IMR-90 (cell line): ENCODE measurements at places on chromosomes 13 and 19. TPM values are rescaled to one million over a fixed set of nuclear protein-coding genes. Genes with fewer than 3 reads are reported as not detected.

The FOXA3 gene
- not detected in 2 replicates for total RNA-seq

- no peaks in the 10 kb centered on the region for H3K27me3 ChIP-seq
- H3K4me3 ChIP-seq = no peak overlapping the region
- peaks cover 9% of the 10 kb centered on the region for H3K4me1 ChIP-seq
- DNase-seq = no peak
- H3K36me3 ChIP-seq = peaks cover 12% of the 10 kb centered on the region
- H3K27ac ChIP-seq = no peak overlapping the region
Observed at GRCh38 chr19:513368-514165, 6.3 kb downstream of the TPGS1 start.

The LRRC25 gene
- total RNA-seq = not detected in 2 replicates

DNA sequence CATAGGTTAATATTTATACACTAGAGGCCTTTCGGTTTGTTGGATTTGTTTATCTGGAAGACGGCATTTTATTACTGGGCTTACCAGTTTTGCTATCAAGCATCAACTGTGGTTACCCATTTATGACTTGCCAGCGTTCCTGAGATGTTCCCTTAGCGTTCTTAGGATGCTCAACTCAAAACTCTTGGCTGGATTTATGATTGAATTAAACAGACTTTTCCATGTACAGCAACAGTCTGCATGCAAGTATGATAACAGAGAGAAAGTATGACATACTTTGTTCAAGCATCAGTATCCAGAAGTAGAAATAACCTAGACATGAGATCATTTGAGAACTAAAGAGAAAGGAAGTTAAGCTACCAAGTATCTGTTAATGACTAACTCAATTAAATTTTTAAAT is 29.9 kb upstream of the RNF113B start:
- no peaks in the 10 kb centered on the region for H3K27me3 ChIP-seq
- H3K4me3 ChIP-seq = no peak overlapping the region
- no peak overlapping the region for H3K27ac ChIP-seq
- peaks cover 7% of the 10 kb centered on the region for H3K36me3 ChIP-seq

The CD209 gene
- not detected in 2 replicates for total RNA-seq

GRCh38 chr13:40130871-40131636 is 475.6 kb downstream of the COG6 start:
- no peaks in the 10 kb centered on the region for H3K27me3 ChIP-seq
- no peak overlapping the region for H3K4me3 ChIP-seq
- no peak for DNase-seq
- H3K27ac ChIP-seq = no peak overlapping the region
- no peaks in the 10 kb centered on the region for H3K4me1 ChIP-seq

The METTL21C gene
- not detected in 2 replicates for total RNA-seq

DNA sequence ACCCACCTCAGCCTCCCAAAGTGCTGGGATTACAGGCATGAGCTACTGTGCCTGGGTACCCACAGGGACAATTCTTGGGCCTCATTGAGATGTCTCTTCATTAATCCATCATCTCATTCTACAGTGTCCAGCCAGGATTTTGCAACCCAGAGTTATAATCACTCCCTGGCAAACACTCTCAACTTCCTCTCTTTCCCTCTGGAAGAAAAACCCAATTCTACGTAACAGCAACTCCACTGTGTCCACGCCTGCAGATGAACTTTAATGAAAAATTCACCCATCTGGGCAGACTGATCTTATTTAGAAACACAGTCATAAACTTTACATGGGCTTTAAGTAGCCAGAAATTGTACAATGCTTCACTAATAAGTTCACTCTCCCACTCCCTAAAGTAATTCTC is 90.1 kb upstream of the ABCC4 start:
- no peaks in the 10 kb centered on the region; the same call in 1 of the 2 replicates for H3K4me1 ChIP-seq
- H3K27me3 ChIP-seq = peaks cover 22% of the 10 kb centered on the region
- no peaks in the 10 kb centered on the region for H3K36me3 ChIP-seq
- H3K27ac ChIP-seq = no peak overlapping the region
- no peak overlapping the region for H3K4me3 ChIP-seq

The ZNF682 gene
- 2.2 and 4.8 TPM in 2 replicates for total RNA-seq

DNA sequence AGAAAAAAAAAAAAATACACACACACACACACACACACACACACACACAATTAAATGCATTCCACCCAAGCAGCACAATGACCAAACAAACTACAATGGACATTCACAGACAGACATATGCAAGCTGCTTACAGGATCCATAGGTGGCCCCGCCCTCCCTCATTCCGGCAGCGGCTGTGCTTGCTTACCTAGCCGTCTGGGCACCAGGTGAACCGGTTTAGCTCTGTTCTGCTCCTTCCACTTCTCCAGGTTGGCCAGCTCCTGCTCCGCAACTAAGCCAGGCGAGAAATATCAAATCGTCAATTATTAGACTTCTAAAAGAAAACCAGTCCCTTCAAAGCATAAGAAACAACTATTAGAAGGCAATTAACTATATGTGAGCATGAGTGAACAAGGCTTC is 23.1 kb downstream of the EPSTI1 start:
- no peak overlapping the region for H3K27ac ChIP-seq
- H3K27me3 ChIP-seq = no peaks in the 10 kb centered on the region
- no peak overlapping the region for H3K4me3 ChIP-seq

- no peak overlapping the region for H3K4me3 ChIP-seq
- no peaks in the 10 kb centered on the region for H3K27me3 ChIP-seq
- no peak overlapping the region for H3K27ac ChIP-seq
- no peak for DNase-seq
- H3K36me3 ChIP-seq = no peaks in the 10 kb centered on the region
- no peaks in the 10 kb centered on the region for H3K4me1 ChIP-seq
Observed at GRCh38 chr13:111472559-111473460, 152.4 kb downstream of the TEX29 start.
